ENCODE measurements at places on chromosomes 12 and 14. TPM values are rescaled to one million over a fixed set of nuclear protein-coding genes. Genes with fewer than 3 reads are reported as not detected.

DNA sequence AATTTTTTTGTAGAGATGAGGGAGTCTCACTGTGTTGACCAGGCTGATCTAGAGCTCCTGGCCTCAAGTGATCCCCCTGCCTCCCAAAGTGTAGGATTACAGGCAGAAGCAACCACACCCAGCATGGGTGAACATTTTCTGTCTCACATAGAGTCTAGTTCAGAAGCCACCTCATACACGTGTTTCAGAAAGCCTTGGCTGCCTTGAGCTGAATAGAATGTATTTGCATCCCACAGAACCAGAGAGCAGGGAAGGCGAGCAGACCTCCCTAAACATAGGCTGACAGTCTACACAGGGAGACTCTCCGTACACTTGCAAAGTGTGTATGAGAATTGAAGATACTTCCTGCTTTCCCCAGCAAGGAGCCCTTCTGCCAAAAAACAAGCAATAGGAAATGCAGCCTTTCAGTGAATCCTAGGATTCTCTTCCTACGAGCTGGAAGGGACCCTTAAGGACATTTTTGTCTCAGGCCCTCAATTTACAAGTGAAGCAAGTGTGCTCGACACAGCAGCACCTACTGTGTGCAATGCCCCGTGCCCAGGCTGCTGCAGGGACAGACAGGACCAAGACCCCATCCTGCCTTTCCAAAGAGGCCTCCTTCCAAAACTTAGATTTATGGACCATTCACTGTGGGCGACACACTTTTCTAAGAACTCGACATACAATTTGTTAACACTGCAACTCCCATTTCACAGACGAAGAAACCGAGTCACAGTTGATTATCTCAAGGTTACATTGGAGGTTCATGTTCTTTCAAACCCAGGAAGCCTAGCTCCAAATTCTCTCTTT is 11.2 kb downstream of the NUAK1 start:
- H3K4me1 ChIP-seq, result peaks cover 19% of the 10 kb centered on the region
- DNase-seq, result no peak
- no peaks in the 10 kb centered on the region for H3K27me3 ChIP-seq
- no peak overlapping the region for H3K4me3 ChIP-seq
- no peaks in the 10 kb centered on the region for H3K36me3 ChIP-seq

DNA sequence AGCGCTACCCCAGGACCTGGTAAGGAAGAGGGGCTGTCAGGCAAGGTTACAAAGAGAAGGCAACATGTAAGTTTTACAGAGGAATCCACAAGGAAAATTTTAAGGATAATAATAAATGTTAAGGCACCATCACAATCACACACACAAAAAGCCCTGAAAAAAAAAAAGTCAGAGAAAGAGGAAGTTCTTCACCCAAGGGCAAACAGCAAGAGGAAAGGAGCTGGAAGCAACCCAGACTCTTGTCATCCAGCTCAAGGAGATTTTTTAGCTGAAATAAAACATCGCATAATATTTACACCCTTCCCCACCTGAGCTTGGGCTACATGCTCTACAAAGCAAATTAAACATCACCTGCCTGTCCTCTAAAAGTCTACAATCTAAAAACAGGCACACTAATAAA is 9.5 kb downstream of the SPTB start:
- DNase-seq, result no peak
- H3K4me3 ChIP-seq, result no peak overlapping the region
- no peak overlapping the region for H3K27ac ChIP-seq

DNA sequence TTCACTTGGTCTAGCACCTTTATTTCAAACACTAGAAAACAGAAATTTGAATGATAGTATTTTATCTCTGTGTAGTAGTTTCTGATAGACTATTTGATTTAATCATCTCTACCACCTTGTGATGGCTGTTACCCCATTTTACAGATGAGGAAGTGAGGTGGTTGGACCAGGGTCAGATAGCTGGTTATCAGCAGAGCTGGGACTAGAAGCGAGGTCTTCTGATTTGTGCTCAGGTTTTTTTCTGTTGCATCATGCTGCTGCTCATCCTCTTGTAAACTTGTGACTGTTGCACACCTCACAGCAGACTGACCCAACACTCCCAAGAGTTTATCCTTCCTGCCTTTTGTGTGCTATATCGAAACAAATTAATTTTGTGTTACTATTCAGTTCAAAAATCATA is 10.1 kb upstream of the MANSC4 start:
- H3K27me3 ChIP-seq, result no peaks in the 10 kb centered on the region
- no peak for DNase-seq
- no peaks in the 10 kb centered on the region for H3K4me1 ChIP-seq
- H3K4me3 ChIP-seq, result no peak overlapping the region

The ABCC9 gene
- total RNA-seq, result not detected

The POTEG gene
- not detected for total RNA-seq
